ENCODE measurements at places on chromosomes 2 and 18. TPM values are rescaled to one million over a fixed set of nuclear protein-coding genes. Genes with fewer than 3 reads are reported as not detected.

Gene PLEKHH2
- 9.0 TPM for polyA plus RNA-seq

Gene CYS1
- polyA plus RNA-seq = 4.1 TPM

Gene FKBP7
- polyA plus RNA-seq = 16.7 TPM

Gene ALPG
- polyA plus RNA-seq = 0.09 TPM

Gene CHST9
- polyA plus RNA-seq = 5.4 TPM

Gene CACNB4
- 13.8 TPM for polyA plus RNA-seq

GRCh38 chr2:23029111-23029510 is 355.9 kb upstream of the KLHL29 start:
- H3K36me3 ChIP-seq = no peaks in the 10 kb centered on the region
- H3K27ac ChIP-seq = no peak overlapping the region
- no peak for DNase-seq
- no peak overlapping the region for H3K4me3 ChIP-seq

GRCh38 chr18:37563931-37564392 is 1.6 kb downstream of the CELF4 start:
- H3K36me3 ChIP-seq = no peaks in the 10 kb centered on the region
- H3K4me3 ChIP-seq = peak overlapping the region; percentile 64
- no peak for DNase-seq
- no peak overlapping the region for H3K27ac ChIP-seq

GRCh38 chr2:55422876-55423665 is 3.4 kb upstream of the CCDC88A start:
- no peak for DNase-seq
- no peak overlapping the region for H3K4me3 ChIP-seq
- H3K36me3 ChIP-seq = no peaks in the 10 kb centered on the region
- no peaks in the 10 kb centered on the region for H3K27me3 ChIP-seq
- no peak overlapping the region for H3K27ac ChIP-seq
- H3K4me1 ChIP-seq = no peaks in the 10 kb centered on the region

- H3K4me3 ChIP-seq = no peak overlapping the region
- H3K27me3 ChIP-seq = peaks cover 18% of the 10 kb centered on the region
- H3K36me3 ChIP-seq = no peaks in the 10 kb centered on the region
- no peak for DNase-seq
- peaks cover 27% of the 10 kb centered on the region for H3K4me1 ChIP-seq
- H3K27ac ChIP-seq = no peak overlapping the region
These were observed 1.0 kb upstream of the RPRM start for GRCh38 chr2:153479573-153479972.

DNA sequence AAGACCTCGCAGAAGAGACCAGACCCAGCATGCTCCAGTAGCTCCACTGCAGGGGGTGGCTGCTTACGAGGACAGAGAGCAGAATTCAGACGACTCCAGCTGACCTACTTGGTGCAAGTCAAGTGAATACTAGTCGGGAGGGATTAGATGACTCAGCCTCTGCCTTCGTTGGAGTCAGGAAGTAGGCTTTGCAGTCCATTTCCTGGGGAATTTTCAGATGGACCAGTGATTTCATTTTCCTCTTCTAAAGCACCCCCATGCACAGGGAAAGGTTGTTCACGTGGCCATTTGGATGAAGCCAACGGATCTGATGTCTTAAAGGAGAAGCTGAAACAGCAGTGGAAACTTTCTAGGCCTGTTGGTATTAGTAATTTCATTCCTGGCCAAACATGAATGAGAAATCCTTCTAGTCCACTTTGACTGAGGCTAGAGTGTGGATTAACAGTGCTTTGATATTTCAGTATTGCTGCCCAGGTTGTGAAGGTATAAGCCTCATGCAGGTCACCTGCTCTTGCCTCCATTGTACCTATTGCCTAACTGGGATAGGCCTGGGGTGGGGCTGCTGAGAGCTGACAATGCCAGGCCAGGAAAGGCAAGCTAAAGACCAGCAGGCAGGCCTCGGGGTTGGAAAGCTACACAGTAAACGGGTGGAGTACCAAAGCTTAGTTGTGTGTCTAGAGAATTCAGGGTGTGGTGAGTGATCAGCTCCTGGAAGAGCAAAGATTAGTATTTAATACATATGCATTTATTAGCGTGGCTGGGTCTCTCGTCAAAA is 117.6 kb upstream of the FOSL2 start:
- no peak overlapping the region for H3K4me3 ChIP-seq
- H3K27ac ChIP-seq = no peak overlapping the region
- no peaks in the 10 kb centered on the region for H3K4me1 ChIP-seq
- H3K36me3 ChIP-seq = peaks cover 4% of the 10 kb centered on the region
- no peaks in the 10 kb centered on the region for H3K27me3 ChIP-seq

GRCh38 chr2:101827246-101827645 is 129.7 kb downstream of the MAP4K4 start:
- no peak overlapping the region for H3K4me3 ChIP-seq
- H3K27me3 ChIP-seq = no peaks in the 10 kb centered on the region
- no peak for DNase-seq
- H3K27ac ChIP-seq = no peak overlapping the region

DNA sequence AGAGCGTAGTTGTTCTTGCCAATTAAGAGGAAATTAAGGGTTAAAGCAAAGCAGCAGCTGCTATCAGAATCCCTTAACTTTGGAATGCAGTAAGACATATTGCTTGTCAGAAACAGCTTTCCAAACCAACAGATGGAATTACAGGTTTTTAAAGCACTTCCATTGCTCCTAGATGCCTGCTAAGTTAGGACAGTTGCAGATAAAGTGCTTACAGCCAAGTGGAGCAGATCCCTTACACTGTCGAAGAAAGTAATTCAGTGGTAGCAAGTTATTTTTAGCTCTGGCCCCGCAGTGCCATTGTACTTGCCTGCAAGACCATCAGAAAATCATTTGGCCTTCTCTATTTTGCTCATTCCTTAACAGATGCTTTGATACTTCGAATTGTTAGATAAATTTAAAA is 5.4 kb downstream of the PDK1 start:
- no peak overlapping the region for H3K4me3 ChIP-seq
- H3K4me1 ChIP-seq = peaks cover 6% of the 10 kb centered on the region
- DNase-seq = no peak

- no peak for DNase-seq
- no peaks in the 10 kb centered on the region for H3K4me1 ChIP-seq
- no peak overlapping the region for H3K4me3 ChIP-seq
- H3K27me3 ChIP-seq = no peaks in the 10 kb centered on the region
These were observed 37.1 kb upstream of the ASAP2 start for GRCh38 chr2:9169349-9170107.

DNA sequence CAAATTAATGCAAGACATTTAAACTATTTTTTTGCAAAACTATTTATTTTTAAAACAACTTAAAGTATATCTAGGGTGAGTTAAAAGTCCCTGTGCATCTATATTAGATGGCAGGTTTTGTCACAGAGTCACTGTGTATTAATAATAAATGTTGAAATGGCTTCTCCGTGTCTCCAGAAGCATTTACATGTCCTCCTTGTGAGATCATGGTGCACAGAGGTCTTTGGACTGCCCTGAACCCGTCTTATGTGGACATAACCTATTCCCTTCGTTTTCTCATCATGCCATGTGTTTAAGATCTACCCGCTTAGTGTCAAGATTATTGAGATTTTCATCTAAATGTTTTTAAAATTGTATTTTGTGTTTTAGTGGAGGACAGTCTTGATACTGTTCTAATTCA is 39.3 kb downstream of the SOCS6 start:
- H3K27ac ChIP-seq = no peak overlapping the region
- no peaks in the 10 kb centered on the region for H3K4me1 ChIP-seq
- H3K36me3 ChIP-seq = peaks cover 9% of the 10 kb centered on the region

- H3K4me1 ChIP-seq = peaks cover 1% of the 10 kb centered on the region
- no peaks in the 10 kb centered on the region for H3K27me3 ChIP-seq
- no peak overlapping the region for H3K27ac ChIP-seq
These were observed 260.5 kb downstream of the DYSF start for GRCh38 chr2:71713581-71714580.

DNA sequence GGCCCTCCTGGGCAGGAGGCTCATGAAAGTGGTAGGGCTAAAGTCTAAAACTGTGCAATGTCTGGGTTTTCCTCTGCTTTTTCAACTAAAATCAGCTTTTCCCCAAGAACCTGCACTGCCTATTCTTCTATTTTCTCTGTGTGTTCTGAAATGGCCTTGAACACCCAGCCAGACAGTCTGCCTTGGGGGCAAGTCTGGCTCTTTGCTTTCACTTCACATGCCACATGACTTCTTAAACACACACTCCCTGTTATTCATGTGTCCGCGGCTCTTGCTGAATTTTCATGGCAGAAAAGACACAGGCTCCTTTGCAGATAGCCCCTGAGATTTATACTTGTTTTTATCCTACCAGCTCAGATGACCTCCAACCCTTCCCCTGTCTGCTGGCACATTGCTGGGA is 10.6 kb upstream of the RPIA start:
- H3K27me3 ChIP-seq = no peaks in the 10 kb centered on the region
- H3K36me3 ChIP-seq = no peaks in the 10 kb centered on the region
- no peak overlapping the region for H3K27ac ChIP-seq

GRCh38 chr2:206799083-206799482 is 33.7 kb downstream of the FASTKD2 start:
- DNase-seq = no peak
- H3K27me3 ChIP-seq = no peaks in the 10 kb centered on the region
- peaks cover 3% of the 10 kb centered on the region for H3K36me3 ChIP-seq
- no peak overlapping the region for H3K27ac ChIP-seq
- H3K4me3 ChIP-seq = no peak overlapping the region
- peaks cover 7% of the 10 kb centered on the region for H3K4me1 ChIP-seq

- no peaks in the 10 kb centered on the region for H3K27me3 ChIP-seq
- H3K4me1 ChIP-seq = peaks cover 5% of the 10 kb centered on the region
- DNase-seq = no peak
- no peak overlapping the region for H3K4me3 ChIP-seq
These were observed 79.6 kb upstream of the KCNE4 start for GRCh38 chr2:222972420-222972819.
